ENCODE measurements at places on chromosomes 1 and 21.

DNA sequence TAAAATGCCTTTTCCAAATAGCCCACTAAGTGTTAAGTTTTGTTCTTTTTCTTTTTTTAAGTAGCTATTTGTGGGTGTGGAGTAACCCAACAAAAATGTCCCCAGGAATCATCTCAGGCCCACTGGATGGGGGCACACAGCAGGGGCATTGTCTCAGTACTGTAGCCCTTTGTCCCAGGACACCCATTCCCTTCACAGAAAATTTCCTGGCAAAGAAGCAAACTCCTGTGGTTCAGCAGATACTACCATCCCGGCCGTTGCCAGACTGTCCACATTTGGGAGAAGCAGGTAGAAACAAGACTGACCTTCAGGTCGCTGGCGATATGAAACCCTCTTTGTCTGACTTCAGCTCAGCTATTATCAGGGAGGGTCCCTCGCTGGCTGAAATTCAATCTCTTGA is 23.7 kb upstream of the SRRM1 start:
- no peak for DNase-seq

DNA sequence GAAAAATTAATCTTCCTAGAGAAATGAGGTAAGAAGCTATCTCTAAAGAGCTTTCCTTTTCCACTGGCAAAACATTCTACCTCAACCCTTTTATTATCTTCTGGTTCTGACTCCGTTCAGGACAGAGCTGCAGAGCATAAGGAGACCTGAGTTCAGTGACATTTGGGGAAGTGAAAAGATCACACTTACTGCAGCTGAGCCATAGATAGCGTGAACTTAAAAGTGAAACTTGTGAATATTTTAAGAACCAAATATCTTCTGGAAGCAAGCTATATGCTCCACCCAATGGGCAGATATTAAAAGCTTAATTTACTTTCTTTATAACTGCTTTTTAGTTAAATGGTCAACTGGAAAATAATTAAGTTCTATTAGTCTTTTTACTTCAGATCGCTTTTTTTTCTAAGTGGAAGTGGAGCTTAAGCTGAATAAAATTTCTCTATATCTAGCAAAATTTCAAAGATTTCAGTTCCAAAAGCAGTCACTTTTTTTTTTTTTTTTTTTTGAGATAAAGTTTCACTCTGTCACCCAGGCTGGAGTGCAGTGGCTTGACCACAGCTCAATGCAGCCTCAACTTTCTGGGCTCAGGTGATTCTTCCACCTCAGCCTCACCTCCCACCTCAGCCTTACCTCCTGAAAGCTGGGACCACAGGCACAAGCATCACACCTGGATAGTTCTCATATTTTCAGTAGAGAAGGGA is 11.9 kb downstream of the PTPN22 start:
- no peak for DNase-seq

DNA sequence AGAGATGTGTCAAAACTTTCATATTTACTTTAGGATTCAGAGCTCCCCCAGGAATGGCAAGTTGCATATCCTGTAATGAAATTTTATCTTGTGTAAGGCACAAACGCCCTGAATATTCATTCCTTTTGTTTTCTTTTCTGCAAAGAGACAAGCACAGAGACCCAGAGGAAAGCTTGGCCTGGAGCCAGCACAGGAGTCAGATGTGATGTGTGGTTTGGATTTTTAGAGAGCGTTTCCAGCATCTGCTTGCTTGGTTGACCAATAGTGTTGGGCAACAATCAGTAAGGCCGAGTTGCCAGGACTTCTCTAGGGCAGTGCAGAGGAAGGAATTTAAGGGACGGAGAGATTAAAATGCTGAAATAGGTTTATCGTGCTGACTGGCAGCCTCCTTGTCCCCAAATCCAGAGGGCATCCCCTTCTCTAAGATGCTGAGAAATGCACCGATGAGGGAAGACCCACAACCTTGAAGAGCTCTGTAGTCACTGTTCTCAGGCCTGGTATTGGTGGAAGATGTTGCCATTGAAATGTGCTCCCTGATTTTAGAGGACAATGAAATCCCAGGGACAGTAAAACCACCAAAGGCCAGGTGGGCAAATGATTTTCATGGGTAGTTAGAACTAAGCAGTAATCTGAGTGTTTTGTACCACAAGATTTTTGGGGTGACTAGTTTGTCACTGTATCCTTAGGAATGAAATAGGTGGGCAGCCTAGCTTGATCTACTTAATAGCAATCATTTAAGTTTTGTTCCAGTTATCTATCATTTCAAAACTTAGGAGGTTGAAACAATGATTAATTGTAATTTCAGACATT is 37.9 kb upstream of the RHOU start:
- no peak for DNase-seq

- no peak for DNase-seq
Measured at GRCh38 chr1:232333419-232333767, 296.5 kb downstream of the SIPA1L2 start.

- no peak for DNase-seq
Measured at GRCh38 chr1:19239876-19240275, 11.4 kb downstream of the EMC1 start.
